ENCODE measurements at places on chromosomes 3 and 15.

DNA sequence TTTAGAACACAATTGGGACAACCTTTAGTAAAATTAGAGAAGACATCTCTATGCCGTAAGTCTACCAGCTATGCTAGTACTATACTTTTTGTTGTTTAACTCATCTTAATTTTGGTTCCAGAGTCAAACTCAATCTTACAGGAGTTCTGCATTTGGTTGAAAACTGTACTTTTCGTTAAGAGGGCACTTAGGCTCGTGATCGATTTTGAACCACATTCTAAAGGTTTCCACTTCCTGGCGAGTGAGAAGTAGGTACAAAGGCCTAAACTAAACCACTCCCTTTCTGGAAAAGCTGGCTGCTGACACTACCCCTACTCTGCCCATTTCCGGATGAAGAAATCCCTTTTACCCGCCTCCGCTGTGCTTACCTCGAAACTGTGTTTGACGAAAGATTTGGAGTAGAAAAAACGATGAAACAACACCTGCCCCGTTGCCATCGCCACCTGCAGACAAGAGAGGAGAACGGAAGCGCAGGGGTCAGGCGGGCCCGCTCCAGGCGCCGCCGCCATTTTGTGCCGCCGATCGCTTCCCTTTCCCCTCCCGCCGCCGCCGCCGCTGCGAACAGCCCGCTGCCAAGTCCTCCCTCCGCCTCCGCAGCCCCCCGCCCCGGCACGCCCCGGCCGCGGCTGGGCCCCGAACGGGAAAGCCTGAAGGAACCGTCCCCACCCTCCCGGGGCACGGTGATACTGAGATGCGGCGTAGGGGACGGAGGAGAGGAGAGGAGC is 748 bp downstream of the CCNL1 start:
- peak; percentile 42 for DNase-seq

DNA sequence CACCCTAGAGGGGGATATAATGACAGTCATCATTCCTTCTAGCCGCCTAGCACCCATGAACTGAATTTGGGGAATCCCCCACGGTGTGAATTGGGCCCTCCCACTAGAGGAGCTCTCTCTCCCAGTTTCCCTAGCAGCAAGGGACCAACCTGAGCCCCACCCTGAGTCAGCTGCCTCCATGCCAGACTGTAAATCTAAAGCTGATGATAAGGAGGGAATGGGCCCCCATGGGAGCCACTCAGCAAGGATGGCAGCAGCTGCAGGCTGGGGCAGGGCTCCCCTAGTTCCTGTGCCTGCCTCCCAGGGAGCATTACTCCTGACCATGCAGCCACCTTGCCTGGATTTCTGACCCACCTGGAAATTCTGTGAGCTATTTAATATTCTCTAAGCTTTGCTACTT is 57.0 kb upstream of the PXYLP1 start:
- DNase-seq: no peak

DNA sequence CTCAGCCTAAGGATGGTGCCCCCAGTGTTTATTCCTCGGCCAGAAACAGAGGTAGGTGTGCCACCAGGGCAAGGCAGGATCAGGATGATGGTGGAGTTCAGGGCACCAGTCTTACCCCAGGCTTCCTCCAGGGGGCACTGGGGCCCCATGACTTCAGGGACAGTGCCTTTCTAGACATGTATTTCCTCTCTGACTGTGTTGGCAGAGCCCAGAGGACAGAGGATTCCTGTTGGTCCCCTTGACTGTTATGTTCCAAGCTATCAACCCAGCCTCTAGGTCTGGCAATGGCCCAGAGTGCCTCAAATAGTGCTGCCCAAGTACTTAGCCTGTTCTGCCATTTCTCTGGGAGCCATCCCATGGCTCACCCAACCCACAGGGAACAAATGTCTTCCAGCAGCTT is 2.8 kb downstream of the HEMK1 start:
- DNase-seq: peak; percentile 85

DNA sequence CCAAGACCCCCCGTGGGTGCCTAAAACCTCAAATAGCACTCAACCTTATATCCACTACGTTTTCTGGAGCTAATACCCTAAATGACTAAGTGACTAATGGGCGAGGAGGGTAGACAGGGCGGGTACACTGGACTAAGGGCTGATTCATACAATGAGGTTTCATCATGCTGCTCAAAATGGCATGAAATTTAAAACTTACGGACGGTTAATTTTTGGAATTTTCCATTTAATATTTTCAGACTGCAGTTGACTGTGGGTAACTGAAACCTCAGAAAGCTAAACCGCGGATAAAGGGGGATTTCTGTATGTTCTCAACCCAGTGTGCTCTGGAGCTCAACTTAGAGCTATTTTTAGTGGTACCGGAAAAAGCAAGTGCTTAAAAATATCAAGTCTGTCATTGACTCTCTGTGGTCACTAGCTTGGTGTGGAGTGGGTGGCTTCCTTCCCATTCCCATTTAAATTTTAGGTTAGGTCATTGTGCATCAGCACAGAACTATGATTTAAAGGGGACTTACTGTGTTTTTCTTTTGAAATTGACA is 72.9 kb downstream of the LRRC28 start:
- DNase-seq: peak; percentile 58

- no peak for DNase-seq
Observed at GRCh38 chr15:71975816-71976150, 142.2 kb downstream of the MYO9A start.

DNA sequence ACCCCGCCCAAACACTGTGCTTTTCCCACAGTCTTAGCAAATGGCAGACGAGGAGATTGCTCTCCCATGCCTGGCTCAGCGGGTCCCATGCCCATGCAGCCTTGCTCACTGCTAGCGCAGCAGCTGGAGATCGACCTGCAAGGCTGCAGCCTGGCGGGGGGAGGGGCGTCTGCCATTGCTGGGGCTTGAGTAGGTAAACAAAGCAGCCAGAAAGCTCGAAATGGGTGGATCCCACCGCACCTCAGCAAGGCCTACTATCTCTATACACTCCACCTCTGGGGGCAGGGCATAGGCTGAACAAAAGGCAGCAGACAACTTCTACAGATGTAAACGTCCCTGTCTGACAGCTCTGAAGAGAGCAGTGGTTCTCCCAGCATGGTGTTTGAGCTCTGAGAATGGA is 27.2 kb upstream of the WDR5B start:
- no peak for DNase-seq

DNA sequence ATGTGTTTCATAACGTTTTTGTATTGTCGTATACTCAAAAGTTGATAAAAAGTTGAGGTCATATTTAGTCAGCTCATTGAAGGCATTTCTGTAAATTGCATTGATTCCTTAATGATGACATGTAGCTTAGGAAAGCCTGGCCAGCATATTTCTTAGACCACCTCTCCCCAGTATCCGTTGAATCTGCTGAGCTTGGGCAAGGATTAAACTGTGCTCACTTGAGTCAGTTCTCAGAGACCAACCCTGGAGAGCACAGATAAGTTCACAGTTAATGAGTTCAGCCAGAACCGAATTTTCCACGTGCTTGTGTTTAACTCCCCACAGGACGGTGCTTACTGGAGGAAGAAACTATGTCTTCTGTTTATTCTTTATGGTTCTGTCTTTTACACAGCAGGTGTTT is 132.7 kb downstream of the SLC25A26 start:
- DNase-seq: no peak

DNA sequence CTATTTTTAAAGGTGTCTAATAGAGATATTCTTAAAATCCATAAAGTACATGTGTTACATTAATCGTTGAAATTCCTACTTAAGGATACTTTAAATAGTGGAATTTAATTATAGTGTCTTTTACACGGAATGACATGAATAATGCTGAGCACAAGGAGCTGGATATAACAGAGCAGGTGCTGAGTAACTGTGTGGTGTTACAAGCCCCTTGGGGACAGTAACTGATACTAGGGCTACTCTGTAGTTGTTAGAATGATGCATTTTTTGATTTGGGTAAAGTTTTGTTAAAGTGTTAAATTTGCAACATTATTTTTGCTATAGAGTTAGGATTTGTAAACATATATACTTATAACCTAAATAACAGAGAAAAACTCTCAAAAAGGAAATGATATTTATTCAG is 1496.1 kb downstream of the OTOL1 start:
- DNase-seq: no peak

DNA sequence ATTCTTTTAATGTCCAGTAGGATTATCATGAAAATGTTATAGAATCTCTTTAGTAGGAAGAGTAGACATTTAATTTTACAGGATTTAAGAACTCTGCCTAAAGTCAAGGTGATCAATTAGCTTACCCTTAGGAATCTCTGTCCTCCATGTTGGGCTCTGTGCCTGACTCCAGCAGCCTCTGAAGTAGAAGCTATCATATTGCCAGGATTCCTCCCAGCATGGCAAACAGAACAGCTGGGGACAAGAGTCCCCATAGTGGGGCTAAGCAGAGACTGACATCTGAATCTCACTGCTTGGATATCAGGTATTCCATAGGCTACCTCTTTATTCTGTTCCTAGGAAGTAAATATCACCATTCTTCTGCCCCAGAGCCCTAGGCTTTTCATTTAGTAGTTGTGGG is 1.5 kb downstream of the SLC15A2 start:
- DNase-seq: no peak

DNA sequence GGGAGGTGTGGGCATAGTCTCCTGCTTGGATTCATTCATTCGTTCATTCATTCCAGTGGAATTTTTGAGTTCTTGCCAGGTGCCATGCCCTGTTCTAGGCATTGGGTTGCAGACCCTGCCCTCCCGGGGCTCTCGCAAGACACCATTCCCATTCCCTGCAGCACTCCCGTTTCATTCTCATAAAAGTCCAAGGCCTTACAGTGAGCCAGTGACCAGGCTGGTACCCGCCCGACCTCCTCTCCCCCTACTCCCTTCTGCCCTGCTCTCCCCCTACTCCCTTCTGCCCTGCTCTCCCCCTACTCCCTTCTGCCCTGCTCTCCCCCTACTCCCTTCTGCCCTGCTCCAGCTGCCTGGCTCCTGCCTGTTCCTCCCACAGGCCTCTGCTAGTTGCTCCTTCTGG is 41.9 kb downstream of the AMOTL2 start:
- DNase-seq: no peak

- no peak for DNase-seq
Observed at GRCh38 chr3:69542089-69542804, 156.4 kb upstream of the FRMD4B start.

GRCh38 chr3:16516695-16517481 is 3.4 kb upstream of the RFTN1 start:
- no peak for DNase-seq

DNA sequence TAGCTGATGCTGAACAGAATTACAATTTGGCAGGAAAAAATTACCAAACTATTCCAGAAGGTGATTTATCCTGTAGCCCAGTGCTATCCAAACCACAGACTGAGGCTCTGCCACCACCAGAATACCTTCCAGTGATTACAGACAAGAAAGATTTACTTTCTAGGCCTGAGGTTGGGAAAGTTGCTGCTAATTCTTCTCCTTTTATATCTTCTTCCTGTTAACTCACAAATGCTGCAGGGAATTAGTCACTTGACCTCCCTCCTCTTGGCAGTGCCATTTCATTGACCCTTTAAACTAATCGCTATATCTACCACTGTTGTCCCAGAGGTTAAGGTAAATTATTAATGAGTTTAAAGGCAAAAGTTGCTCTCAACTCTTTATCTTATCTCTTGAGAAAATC is 118.4 kb downstream of the CTNNB1 start:
- DNase-seq: no peak

- DNase-seq: no peak
Observed at GRCh38 chr3:71380096-71380495, 203.4 kb downstream of the FOXP1 start.

DNA sequence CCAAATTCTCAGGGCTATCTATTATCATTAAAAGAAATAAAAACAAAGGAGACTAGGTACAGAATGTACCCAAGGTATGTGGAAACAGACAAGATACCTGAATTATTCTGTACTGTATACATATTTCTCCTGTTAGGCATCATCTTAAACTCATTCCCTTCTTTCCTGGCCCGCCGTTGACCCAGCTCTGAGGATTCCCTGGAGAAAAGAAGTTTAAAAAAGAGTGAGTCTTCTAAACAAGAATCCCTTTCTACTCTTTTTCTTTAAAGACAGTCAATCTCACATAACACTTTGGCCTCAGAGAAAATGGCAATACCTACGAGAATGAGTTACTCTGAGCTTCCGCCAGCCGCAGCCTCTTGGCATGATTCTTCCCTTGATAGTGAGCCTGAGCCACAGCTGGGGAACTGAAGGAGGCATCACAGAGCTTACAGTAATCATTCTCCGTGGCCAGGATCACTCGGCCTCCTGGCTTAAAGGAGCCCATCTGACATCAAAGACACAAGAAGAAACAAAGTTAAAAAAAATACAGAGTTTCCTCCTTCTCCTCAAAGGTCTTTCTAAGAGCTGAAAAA is 44.2 kb downstream of the ZMAT3 start:
- DNase-seq: no peak

- no peak for DNase-seq
Observed at GRCh38 chr15:29670998-29671981, 151.0 kb downstream of the TJP1 start.

GRCh38 chr15:93241696-93242585 is 152.9 kb upstream of the RGMA start:
- DNase-seq: no peak

DNA sequence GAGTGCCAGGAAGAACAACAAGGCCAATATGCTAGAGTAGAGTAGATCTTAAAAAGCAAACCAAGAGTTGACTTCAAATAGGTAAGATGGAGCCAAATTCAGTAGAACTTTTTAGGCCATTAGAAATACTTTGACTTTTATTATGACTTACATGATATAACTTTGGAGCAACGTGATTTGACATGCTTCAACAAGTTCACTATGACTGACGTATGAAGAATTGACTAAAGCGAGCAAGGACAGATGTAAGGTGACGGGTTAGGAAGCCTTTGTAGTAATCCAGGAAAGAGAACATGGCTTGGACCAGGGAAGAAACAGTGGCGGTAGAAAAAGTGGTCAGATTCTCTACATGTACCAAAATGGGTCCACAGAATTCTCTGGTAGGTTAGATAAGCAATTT is 4.9 kb upstream of the ZNF385D start:
- DNase-seq: no peak

GRCh38 chr3:174820885-174821284 is 38.2 kb upstream of the NAALADL2 start:
- no peak for DNase-seq

DNA sequence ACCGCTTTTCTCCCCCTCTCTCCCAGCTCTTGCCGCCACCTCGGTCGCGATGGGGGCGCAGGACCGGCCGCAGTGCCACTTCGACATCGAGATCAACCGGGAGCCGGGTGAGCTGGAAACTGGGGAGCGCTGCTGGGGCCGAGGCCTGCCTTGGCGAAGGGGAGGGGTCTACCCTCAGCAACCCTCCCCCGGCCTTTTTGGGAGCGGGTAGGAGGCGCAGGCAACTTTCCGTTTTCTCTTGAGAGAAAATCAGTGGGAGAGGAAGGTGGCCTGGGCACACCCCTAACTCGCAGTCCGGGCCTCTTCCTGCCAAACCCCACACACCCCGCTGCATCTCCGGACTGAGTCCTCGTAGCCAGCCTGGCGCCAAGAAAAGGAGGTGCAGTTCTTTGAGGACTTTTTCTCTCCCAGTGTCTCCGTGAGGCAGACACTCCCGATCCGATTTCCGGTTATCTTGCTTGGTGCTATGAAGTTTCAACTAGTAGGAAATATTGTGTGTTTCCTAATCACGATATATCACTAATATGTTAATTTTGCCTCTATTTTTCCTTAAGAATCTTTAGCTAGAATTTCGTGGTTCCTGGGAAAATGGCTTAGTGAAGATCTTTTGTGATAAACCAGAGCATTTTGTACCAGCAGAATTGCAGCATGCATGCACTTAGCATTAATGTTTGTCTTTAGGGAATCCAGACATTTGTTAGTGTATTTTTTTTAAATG is 631 bp downstream of the NKTR start:
- peak; percentile 75 for DNase-seq

GRCh38 chr15:41921639-41922038 is 27.8 kb upstream of the SPTBN5 start:
- no peak for DNase-seq
